T1000 (cell line): ENCODE measurements at places on chromosomes 12 and 14.

DNA sequence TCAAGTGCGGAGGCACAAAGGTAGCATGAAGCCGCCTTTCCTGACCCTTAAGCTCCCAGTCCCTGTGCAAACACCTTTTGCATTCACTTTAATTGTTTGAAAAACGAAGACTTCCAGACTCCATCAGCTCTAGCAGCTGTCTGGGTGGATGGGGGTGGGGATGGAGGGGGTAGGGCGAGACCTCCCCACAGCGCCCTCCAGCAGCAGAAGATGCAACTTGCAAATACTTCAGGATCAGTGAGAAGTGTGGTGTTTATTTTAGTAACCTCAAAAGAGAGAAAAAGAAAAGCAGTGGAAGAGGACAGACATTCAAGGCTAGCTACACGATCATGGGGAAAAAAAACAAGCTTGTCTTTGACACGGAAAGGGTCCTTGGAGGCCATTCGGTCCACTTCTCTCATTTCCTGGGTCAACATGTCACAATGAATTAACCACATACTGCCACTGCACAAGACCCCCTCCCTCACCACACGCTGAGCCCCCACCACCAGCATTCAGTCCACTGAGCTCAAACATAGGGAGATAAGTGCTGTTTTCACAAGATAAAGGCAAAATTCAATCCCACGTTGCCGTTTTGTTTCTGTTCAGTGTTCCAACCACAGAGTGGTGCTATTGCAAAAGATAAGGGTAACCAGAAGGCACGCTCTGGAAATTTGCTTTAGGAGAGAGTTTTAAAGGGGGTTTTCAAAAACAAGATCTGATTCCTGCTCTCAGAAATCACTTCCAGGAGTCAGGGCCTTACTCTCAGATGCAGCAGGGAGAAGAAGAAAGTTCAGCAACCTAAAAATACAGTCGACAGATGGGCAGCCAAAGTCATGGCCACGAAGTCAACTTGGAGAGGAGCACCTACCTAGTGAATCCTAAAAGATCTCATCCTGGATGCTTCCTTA is 3.3 kb upstream of the NTF3 start:
- DNase-seq, result no peak

GRCh38 chr12:18646286-18646890 is 91.4 kb downstream of the PLCZ1 start:
- DNase-seq, result no peak

GRCh38 chr14:78016532-78016931 is 153.6 kb upstream of the NRXN3 start:
- no peak for DNase-seq

DNA sequence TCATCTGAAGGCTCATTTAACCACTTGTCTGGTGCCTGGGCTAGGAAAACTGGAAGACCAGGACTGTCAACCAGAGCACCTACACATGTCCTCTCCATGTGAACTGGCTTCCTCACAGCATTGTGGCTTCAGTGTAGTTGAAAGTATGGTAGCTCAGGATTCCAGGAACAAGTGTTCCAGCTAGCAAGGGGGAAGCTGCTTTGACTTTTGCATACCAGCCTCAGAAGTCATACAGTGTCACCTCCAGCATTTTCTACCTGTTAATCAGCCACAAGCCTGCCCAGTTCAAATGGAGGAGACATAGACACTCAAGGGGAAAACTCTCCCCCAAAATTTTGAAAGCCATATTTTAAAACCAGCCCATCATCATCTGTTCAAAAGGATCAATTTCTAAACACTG is 212.8 kb upstream of the CAND1 start:
- no peak for DNase-seq

GRCh38 chr12:50828886-50829285 is 13.8 kb upstream of the TMPRSS12 start:
- no peak for DNase-seq

DNA sequence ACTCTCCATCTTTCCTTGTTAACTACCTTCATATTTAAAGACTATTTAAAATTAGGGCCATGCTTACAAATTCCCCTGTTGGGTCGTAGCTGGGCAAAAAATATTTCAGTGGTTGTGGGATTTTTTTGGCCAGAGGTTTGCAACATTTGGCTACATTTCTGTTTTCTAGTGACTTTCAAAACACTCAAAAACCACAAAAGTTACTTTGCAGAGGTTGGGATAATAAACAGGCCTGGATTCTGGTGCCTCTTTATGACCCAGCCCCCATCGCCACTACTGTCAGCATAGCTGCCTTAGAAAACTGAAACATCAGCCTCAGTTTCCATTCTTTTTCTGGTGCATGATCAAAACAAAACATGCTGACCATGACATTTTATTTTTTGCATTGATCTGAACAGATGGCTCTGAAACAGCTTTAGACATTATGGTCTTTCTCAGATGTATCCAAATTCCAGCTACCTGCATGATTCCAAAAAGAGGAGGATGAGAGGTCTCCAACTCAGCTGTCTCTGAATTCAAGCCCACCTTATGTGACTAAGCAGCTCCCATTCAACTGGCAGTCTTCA is 5.2 kb downstream of the DPF3 start:
- no peak for DNase-seq

GRCh38 chr14:30996892-30997659 is 28.4 kb upstream of the AP4S1 start:
- no peak for DNase-seq

DNA sequence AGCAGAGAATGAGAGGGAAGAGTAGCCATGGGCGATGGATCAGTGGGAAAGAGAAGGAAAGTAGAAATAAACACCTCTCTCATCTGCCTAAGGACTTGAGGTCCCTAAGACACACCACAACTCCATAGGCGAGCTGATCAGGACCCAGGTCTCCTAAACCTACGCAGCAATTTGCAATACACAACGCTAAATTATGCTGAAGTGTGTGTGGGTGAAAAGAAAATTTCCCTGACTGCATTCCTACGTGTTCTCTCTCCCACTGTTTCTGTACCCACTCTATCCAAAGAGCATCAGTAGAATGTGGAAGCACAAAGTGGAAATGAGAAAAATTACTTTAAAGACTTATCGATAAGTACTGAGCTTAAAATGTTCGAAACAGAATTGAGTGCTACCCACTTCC is 88.9 kb downstream of the RPS29 start:
- no peak for DNase-seq

DNA sequence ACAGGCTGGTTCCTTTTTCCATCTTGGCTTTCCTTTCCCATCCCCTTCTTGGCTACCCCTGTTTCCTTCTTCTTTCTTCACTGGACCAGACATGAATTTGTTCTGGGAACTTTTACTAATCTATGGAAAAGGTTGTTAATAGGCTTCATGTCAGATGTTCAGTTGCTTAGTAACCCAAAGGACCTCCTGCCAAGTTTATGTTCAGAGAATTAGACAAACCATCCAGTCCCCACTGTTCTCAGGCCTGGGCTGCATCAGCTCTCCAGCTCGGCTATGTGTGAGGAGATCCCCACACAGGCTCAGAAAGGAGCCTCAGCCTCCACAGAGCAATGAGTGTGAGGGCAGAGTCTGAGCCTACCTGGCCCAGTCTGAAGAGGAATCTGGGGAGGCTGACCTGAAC is 78.0 kb downstream of the AKAP6 start:
- no peak for DNase-seq

- no peak for DNase-seq
Measured at GRCh38 chr12:109458771-109459208, 18.3 kb downstream of the KCTD10 start.

DNA sequence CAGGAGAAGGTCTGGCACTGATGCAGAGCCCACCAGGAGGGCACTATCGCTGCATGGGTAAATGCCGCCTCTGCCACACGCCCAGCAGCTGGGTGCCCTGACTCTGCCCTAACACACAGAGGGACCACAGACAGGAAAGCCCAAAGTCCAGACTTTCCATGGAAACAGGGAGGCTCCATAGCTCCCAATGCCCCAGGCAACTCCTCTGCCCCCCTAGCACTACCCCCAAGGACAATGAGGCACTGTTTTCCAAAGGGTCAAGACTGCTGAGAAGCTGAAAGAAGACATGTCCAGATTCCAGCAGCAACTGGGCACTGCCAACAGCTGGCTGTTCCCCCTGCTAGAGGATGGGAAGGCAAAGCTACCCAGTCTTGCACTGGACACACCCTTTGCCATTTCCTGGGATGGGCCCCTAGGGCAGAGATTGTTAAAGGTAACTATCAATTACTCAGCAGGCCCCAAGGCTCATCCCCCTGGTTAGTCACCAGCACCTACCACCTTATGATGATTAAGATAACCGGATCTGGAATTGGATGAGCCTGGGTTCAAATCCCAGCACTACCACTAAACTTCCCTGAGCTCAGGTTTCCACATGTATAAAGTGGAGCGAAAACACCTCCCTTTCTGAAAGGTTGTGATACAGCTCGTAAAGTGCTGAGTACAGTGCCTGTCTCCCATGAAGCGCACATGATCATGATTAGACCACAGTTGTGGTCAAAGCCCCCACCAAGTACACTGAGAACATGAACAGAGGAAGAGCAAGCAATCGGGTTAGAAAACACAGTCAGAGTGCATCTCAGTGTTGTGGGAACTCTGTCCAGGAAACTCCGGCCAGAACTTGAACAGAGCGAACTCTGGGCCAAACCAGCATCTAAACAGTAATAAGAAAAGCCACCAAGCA is 3.3 kb downstream of the PXN start:
- DNase-seq, result peak; percentile 69

GRCh38 chr14:30608533-30609006 is 13.5 kb upstream of the SCFD1 start:
- DNase-seq, result no peak

GRCh38 chr14:34030864-34031263 is 80.0 kb upstream of the EGLN3 start:
- DNase-seq, result no peak

DNA sequence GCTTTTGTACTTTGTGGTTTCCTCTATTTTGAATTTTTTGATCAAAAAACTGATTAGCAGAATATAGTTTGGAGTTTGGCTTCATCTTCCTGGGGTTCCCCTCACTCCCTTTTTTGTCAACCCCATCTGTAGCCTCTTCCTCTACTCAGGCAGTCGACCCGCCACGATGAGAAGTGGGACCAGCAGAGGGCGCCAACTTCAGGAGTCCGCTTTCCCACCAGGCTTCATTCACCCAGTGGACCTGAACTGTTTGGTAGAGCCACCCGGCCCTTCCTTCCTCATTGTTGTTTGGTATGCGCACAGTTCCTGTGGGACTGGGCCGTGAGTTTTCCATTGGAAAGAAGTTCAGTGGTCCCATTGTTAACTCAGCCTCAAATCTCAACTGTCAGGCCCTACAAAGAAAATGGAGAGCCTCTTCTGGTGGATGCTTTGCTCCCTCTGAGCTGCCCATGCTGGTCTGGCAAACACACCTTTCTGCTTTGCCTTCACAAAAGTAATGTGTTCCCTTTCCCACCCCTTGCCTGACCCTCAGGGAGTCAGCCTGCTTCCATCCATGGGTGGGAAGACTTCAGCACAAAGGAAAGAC is 21.7 kb downstream of the TMBIM6 start:
- peak; percentile 67 for DNase-seq

- DNase-seq, result no peak
Measured at GRCh38 chr12:49683599-49684309, 23.5 kb downstream of the FMNL3 start.

DNA sequence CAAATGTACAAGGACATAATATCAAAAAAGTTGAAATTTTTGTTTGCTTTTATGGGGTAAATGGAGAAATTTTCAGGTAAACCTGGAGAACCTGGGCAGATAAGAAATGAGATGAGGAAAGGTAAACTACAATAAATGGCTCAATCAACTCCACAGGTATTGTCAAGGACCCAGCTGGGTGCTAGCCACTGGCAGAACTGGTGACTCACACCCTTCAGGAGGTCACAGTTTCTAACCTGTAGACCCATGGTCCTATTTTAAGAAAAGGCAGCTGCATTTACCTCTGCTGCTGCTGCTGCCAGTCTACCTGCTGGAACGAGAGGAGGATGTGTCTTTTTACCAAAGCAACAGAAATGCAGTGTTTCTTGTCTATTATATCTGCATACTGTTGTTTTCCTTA is 226.6 kb downstream of the ALG10B start:
- no peak for DNase-seq

DNA sequence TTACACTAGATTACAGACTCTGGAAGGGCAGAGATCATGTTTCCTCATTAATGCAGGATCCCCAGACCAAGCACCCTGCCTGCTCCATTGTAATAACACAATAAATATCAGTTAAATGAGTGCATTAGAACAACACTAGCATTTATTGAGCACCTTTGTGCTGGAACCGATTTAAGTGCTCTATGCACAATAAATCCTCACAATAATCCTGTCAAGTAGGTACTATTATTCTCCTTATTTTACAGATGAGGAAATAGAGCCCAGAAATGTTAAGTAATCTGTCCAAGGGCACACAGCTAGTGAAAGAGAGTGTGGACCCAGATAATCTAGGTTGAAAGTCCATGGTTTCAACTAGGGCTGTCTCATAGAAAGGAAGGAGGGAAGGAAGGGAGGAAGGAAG is 69.8 kb downstream of the MAP1LC3B2 start:
- no peak for DNase-seq

DNA sequence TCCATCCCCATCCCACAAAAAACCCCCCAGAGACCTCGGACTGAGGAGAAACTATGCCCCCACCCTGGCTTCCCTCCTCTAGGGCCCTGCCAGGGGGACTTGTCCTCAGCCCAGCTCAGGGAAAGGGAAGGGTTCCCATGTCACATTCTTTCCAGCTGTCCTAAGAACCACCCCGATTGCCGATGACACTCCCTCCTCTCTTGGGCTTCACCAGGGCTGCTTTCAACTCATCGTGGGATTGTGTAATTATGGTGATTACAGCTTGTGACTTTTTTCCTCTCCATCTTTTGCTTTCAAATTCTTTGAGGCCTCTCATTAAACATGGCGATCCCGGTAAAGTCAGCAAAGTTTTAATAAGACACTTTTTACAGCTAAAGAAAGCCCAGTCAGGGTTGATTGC is 344.0 kb downstream of the DPF3 start:
- DNase-seq, result no peak

- no peak for DNase-seq
Measured at GRCh38 chr14:95480887-95481226, 35.6 kb downstream of the SYNE3 start.

DNA sequence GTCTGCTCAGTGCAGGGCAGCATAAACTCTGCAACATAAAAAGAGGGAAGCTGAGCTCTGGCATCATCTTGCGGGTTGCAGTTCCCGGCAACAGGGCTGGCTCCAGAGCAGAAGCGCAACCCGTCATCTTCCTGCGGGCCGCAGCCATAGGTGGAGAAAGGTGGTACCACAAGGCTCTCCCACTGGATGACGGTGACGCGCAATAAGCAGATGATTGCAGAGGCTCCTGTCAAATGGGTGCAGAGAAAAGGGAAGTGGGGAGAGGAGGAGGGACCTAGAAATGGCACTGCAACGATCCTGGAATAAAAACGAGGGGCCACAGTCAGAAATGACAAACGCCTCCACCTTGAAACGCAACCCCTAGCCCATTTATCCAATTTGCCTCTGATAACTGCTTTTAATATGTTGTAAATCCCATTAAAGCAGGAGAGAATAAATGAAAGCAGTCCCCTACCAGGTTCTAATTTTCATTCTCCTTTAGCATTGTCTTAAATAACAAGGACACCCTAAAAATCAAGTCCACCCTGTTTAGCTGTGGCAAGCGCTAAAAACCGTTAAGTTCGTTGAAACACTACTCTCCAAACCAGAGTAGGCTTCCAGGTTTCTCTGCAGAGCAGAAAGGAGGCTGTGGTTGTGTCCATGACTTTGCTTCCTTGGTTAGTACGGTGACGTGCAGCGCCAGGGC is 30.9 kb upstream of the TUBA1C start:
- no peak for DNase-seq
